ENCODE measurements at places on chromosomes 5 and 9. TPM values are rescaled to one million over a fixed set of nuclear protein-coding genes. Genes with fewer than 3 reads are reported as not detected.

The FAM221B gene
- total RNA-seq, result not detected

The MOB3B gene
- total RNA-seq, result 0.30 TPM

The IL33 gene
- total RNA-seq, result 0.60 TPM

The PCDHA12 gene
- not detected for total RNA-seq

The NSMF gene
- total RNA-seq, result 50.1 TPM

The PCDHGA7 gene
- total RNA-seq, result 0.80 TPM

The LHX6 gene
- total RNA-seq, result 16.9 TPM

The IRGM gene
- total RNA-seq, result not detected

The PRR16 gene
- total RNA-seq, result not detected

The PTGS1 gene
- total RNA-seq, result 1.5 TPM

The HNRNPAB gene
- 191 TPM for total RNA-seq

The SCGB3A1 gene
- total RNA-seq, result not detected

The KIF20A gene
- total RNA-seq, result 78.7 TPM

The ADAMTSL2 gene
- total RNA-seq, result not detected

The SKP1 gene
- 312 TPM for total RNA-seq

The C9 gene
- not detected for total RNA-seq

The C8G gene
- total RNA-seq, result 0.84 TPM

The IL3 gene
- not detected for total RNA-seq

The GABRA6 gene
- total RNA-seq, result not detected

All from mammary microvascular endothelial cell (primary cell).